ENCODE measurements at places on chromosomes 4 and X.

GRCh38 chr4:77817304-77818072 is 1.7 kb downstream of the CNOT6L start:
- DNase-seq = peak; percentile 71

DNA sequence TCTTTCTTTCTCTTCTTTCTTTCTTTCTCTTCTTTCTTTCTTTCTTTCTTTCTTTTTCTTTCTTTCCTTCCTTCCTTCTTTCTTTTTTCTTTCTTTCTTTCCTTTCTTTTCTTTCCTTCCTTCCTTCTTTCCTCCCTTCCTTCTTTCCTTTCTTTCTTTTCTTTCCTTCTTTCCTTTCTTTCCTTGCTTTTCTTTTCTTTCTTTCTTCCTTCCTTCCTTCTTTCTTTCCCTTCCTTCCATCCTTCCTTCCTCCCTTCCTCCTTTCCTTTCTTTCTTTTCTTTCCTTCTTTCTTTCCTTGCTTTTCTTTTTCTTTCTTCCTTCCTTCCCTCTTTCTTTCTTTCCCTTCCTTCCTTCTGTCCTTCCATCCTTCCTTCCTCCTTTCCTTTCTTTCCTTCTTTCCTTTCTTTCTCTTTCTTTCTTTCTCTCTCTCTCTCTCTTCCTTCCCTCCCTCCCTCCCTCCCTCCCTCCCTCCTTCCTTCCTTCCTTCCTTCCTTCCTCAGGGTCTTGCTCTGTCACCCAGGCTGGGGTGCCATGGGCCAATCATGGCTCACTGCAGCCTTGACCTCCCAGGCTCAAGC is 13.6 kb upstream of the SPARCL1 start:
- DNase-seq = no peak

DNA sequence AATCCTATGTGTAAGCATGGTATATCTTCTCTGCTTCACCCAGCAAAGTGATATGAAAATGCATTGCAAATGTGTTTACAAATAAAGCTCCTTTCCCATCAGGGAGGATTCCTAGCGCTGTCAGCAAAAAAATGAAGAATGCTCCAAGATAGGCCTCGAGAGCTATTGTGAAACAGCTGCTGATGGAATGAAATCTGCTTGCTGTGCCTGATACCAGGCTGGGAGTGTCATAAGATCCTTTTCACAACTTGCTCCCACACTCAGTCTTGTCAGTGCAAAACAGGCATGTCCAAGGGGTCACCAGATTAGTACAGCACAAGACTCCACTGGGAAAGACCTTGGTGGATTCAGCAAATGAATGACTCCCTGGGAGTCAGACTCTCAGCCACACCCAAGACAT is 34.1 kb downstream of the HNRNPH2 start:
- DNase-seq = no peak

GRCh38 chrX:11967986-11968869 is 170.0 kb upstream of the FRMPD4 start:
- no peak for DNase-seq

- DNase-seq = no peak
These were observed 672.7 kb downstream of the CCSER1 start for GRCh38 chr4:90799895-90800294.

DNA sequence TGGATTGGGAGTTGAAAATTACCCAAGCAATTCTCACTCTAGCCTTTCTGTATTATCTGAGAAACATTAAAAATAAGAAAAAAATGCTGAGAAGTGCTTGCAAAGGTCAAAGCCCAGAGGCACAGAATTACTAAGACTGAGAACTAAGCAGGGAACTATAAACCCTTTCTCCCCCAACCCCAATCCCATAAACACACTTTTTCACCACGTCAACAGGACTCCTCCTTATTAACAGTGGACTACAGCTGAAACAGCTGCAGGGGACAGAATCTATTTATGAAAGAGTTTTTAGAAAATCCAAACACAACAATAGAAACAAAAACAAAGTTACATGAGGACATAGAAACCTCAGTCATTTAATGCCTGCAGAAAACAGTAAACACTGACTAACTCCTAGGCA is 984.1 kb downstream of the TRAM1L1 start:
- no peak for DNase-seq

DNA sequence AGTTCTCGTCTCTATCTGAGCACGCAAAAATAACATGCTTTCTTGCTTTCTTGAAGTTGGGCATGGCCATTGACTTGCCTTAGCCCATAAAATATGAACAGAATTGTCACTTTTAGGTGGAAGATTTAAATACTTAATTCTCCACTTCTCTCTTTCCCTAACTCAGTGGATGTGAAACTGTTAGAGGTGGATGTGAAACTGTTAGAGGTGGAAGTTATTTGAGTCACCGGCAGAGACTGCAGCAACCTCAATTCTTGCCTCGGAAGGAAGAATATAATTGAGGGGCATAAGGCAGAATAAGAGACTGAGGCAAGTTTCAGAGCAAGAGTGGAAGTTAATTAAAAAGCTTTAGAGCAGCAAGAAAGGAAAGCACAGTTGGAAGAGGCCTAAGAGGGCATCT is 2.8 kb upstream of the PARM1 start:
- DNase-seq = no peak

- DNase-seq = no peak
These were observed 51.1 kb downstream of the UGT2B7 start for GRCh38 chr4:69147334-69147733.

Measured in OCI-M1 (cell line).